ENCODE measurements at places on chromosomes 4 and X.

DNA sequence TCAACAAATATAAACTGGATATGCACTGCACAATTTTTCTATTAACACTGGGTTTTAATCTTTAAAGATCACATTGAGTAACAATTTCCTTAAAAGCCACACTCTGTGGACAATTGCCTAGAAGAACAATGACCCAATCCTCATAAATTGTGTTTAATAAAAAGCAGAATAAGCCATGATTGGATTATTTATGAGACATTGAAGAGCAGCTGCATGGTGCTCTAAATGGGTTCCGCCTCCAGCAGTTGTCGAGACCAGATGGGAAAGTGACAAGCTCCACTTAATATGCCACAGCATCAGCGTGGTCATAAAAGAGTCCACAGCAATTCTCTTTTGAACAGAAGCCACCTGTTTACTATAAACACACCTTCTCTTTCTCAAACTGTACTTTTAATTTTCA, 635.2 kb upstream of the FRG1 start:
- peak; percentile 13 for DNase-seq

DNA sequence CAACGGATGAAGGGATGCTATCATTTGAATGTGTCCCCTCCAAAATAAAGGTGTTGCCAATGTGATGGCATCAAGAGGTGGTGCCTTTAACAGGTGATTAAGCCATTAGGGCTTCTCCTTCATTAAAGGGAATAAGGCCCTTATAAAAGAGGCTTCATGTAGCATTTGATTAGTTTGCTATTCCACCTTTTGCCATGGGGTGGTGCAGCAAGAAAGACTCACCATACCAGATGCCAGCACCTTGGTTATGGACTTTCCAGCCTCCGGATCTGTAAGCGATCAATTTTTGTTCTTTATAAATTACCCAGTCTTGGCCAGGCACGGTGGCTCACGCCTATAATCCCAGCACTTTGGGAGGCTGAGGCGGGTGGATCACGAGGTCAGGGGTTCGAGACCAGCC, 7.9 kb upstream of the SLC25A43 start:
- no peak for DNase-seq

DNA sequence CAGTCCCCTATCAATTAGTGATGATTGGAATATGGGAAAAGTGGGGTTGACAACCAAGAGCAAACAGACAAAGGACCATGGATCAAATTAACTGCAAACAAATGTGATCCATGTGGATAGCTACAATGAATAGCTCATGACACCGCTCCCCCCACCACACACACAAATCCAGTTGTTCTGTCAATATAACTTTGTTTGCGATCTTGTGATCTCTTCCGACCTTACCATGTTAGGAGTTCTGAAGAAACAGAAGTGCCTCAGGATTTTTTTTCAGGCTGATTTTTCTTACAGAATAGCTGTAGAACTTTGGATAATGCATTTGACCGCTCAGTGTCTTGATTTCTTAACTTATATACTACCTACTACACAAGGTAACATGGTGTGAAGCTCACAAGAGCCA, 116.6 kb downstream of the SH2D1A start:
- DNase-seq = no peak

DNA sequence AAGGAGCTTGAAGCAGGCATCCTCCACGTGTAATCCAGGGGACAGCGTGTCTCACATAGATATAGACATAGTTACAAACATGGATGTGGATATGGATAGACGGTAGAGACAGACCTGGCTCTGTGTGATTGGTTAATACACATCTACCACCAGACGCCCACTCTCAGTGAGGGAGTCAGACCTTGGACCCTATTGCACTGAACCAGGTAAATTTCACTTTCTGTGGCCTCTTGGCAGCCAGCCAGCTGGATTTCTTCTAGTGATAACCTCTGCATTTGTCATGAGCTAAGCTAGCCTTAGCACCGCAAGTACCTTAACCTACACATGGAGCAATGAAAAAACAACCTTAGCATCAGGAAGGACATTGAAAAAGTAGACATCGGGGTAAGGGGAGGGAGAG, 79.2 kb upstream of the ACSL4 start:
- no peak for DNase-seq

GRCh38 chrX:49183701-49184281, 2.4 kb downstream of the PRICKLE3 start:
- DNase-seq = no peak

- peak; percentile 36 for DNase-seq
These were observed 1.1 kb downstream of the RNF150 start for GRCh38 chr4:141132072-141132708.

GRCh38 chr4:155249016-155249566, 40.7 kb downstream of the NPY2R start:
- no peak for DNase-seq

DNA sequence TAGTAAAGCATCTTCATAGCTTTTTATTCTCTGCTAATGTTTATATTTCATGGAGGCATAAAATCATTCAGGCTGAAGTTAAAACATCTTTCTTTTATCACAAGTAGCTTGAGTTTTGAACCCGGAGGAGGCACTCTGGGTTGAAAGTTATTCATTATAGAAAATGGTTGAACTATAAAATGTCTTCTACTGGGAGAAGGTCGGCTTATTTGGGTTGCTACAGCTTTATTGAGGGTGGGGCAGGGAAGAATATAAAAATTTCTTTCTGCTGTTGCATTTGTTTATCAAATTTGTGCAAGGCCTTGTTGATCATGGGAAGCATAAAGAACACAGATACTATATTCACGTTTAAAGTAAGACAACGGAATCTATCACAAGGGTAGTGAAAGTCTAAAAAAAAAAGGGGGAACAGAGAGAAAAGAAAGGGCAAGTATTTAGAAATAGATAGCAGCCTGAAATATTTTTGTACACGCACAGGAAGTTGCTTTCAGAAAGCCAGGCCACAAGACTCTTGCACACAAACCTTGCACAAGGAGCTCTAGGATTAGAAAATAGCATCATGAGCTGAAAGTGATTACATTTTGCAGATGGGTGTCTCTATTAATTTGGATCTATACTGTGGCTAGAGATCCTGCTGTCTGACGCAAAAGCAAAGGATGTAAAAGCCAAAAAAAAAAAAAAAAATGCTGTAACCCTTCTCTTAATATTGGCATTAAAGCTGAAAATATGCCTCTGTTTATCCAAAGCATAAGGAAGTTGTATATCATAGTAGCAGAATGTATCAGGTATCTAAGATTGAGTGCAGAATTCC, 37.2 kb upstream of the FAM9C start:
- DNase-seq = no peak

DNA sequence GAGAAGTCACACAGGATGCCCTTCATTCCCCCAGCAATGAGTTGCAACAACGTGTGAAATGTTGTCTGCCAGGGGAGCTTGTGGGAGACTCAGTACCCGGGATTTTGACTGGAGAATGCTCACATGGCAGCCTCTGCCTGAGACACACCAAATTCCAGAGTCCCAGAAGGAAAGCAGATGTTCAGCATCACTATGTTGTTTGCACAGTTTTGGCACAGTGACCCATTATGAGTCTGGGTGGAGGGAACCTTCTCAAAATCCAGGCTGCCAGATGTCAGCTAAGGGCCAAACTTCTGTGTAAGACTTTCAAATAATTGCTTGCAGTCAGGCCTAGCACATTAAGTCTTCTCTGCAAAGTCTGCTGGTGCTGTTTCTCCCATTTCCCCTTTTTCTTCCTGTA, 1029.7 kb upstream of the TENM3 start:
- DNase-seq = no peak

DNA sequence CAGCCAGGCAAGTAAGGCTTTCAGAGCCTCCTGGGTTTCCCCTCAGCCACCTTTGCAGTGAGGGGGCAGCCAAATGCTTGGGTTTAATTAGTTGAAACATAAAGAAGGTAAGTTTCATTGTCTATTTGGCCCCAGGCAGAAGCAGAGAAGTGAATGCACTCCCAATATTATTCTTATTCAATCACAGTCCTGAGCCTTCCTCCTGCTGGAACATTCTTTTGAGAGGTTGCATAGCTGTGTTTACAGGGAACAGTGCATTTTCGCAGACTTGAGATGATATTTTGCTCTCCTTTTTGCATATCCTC, 13.9 kb downstream of the SLC2A9 start:
- DNase-seq = no peak

- peak; percentile 66 for DNase-seq
These were observed 4.9 kb upstream of the WDFY3 start for GRCh38 chr4:84971319-84971932.

DNA sequence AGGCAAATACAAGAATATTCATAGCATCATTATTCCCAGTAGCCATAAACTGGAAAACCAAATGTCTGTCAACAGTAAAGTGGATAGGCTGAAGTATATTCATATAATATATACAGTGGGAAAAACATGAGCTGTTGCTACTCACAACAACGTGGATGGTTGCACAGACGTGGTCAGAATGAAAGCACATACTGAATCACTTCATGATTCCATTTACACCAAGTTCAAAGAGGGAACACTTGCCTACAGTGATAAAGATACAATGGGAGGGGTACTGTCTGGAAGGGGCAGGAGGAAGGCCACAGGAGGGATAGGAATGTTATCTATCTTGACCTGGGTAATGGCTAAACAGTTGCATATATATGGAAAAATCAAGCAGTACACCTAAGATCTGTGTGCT, 25.3 kb downstream of the APBB2 start:
- no peak for DNase-seq

All from NCI-H1092 treated with DMSO at 0.1 percent for 48 hours (cell line).